EL (cell line): ENCODE measurements at places on chromosomes 12 and 14.

DNA sequence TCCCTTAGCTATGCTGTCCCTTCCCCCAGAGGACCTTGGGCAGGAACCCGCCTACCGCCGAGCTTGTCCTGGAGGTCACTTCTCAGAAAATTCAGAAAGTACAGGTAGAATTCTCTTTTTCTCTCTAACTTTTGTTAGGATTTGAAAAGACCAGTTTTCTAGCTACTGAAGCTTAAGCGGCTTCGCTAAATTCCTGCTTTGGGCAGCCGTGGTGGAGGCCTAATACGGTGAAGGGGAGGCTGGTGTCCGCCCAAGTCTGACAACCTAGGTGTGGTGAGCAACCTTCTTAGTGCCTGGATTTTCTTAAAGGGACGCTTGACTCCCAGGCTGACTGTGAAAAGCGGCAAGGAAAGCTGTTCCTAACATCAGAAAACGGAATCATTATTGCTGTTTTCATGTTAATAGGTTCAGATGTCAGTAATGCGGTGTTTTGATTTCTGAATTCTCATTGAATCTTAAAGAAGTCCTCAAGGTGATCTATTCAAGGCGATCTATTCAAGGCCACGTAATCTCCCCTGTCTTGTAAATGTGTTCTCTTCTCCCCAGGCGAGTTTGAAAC lies 835 bp downstream of the FGD4 start:
- no peak for DNase-seq

- no peak for DNase-seq
These were observed 392.1 kb downstream of the RPS29 start for GRCh38 chr14:49194067-49194466.

DNA sequence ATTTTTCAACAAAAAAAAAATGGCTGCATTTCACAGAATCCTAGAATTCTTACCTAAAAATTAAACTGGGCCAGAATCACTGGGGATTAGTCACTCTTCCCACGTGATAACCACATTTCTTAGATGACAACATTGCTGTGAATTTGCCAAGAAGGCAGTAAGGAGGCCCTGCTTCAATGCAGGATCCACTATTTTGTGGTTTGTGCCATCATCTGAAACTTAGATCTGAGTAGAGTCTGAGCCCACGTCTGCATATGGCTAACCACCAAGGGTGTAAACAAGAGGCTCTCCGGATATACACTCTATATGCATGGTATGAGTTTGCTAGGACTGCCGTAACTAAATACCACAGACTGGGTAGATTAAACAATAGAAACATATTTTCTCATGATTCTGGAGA lies 24.4 kb upstream of the TBX5 start:
- DNase-seq = peak; percentile 96

DNA sequence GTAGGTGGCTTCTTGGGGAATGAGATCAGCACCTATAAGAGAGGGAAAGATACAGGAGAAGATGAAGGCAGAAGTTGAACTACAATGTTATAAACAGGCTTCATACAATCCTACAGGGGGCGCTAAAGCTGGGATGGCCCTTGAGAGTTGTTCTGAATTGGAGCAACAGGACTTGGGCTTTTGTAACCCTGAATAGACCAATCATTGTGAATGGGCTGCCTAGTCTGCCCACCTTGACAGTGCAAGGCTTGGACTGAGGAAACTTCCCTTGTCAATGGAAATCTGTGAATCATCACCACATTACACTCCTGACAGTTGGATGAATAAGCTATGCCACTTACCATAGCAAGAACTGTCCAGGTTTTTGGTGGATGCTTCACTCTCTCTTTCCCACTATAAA lies 306.1 kb downstream of the KCNC2 start:
- DNase-seq = peak; percentile 5

DNA sequence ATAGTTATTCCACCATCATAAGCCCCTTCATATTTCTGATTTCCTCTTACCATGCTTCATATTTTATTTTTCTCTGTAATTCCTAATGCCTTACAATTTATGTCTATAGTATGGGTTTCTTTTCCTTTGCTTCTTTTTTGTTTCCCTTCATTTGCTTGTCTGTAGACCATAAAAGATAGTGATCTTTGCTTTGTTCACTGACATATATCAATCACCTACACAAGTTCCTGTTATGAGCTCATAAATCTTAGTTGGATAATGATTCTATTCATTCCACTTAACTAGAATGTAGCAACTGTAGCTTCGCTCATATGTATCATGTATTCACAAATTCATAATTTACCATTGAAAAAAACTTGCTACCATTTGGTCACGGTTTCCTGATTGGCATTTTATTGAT lies 388.8 kb upstream of the ATXN7L3B start:
- DNase-seq = no peak

DNA sequence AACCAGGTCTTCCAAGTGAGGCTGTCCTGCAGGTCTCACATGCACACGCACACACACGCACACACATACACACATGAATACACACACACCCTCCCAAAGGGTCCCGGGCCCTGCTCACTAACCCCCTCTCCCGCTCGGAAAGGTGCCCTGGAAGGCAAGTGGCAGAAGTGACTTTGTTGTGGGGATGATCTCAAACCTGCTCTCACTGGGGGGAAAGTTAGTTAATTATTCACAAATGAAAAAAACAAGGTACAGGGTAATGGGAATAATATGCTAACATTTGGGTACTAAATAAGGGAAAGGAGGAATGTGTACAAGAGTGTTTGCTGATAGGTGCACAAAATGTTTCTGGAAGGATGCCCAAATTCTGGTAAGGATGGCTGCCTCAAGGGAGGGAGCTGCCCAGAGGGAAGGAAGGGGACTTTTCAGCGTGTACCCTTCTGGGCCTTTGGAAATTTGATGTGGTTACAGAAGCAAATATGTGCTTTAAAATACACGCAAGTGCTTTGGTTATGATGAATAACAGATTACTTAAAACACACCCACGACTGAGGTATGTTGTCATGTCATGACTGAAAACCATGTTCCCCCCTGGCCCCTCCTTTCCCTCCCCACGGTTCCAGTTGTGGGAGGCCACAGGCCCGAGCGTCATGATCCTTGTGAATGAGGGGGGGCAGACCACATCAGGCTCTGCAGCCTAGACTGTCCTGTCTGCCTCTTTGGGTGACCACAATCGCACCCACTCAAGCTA lies 43.3 kb upstream of the PLEKHG6 start:
- peak; percentile 39 for DNase-seq

GRCh38 chr12:89259821-89260220 lies 92.5 kb downstream of the DUSP6 start:
- DNase-seq = no peak

DNA sequence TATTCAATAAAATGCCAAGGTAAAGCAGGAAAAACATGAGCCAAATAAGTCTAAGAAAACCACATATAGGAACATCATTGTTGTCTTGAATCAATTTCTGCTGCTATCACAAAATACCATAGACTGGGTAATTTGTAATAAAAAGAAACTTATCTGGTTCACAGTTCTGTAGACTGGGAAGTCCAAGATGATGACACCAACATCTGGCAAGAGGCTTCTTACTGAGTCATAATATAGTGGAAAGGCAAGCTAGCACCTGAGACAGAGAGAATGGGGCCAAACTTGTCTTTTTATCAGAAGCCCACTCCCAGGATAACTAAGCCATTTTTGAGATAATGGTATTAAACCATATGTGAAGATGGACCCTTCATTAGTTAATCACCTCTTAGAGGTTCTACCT lies 975.9 kb downstream of the FLRT2 start:
- no peak for DNase-seq

GRCh38 chr12:108691998-108692808 lies 39.1 kb downstream of the CORO1C start:
- DNase-seq = peak; percentile 46

DNA sequence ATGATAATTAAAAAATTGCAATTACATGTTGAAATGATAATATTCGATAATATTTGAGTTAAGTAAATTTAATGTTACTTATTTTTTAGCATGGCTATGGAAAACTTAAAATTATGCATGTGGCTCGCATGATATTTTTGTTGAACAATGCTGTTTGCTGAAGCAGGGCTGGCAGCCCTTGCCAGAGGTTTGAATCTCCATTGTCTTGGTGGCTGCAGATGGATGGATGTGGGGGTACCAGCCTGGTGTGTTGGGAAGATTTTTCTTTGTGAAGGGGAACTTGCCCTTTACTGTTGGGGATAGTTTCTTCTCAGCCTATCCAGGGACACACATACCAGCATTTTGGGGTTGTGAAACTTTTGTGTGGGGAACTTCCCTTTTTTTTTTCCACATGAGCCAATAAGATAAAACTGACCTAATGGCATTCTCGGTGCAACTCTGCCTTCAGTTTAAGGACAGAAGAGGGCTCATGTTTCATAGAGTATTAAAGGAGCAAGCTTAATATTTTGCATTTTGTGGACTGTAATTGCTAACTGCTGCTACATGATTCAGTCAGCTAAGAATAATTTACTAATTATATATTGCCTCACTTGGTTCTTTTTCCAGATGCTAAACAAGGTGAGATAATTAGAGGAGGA lies 8.8 kb downstream of the RASSF3 start:
- DNase-seq = peak; percentile 46

DNA sequence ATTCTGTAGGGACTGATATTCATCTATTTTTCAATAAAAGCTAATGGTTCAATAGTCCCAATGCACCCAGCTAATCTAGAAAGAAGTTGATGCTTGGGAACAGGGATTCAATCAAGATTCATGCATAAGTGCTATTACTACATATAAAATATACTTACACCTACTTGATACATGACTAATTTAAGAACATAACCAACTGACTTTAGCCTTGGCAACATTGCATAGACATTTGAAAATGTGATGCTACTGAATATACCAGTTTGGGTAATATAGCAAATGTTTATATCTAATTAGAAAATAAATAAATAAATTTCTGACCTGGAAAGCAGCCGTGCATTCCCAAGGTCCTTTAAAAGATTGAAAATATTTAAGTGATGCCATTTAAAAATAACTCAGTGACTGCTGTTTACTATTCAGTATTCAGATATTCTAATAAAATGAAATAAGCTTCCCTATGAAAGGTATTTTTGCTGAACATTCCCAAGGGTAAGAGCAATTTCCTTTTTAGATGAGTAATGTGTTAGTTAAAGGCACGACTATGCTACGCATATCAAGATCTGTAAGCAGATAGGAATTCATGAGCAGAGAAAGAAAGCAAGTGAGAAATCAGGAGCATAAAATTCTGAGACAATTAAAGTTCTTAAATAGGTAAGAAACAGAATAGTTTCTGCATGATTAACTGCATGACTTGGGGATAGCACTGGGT lies 160.6 kb upstream of the SYT1 start:
- DNase-seq = peak; percentile 90

DNA sequence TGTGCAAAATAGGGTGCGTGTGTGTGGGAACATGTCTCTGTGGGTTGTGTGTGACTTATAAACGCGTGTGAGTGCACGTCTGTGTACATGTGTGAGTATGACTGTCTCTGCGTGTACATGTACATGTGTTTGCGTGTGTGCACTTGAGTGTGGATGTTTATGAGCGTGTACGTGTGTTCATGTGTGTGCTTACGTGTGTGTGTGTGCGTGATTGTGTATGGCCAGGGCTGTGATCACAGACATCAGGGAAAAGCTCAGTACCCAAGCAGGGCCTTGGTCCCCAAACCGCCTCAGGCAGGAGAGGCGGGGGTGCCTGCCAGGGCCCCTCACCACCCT lies 326.3 kb upstream of the DIO3 start:
- no peak for DNase-seq

DNA sequence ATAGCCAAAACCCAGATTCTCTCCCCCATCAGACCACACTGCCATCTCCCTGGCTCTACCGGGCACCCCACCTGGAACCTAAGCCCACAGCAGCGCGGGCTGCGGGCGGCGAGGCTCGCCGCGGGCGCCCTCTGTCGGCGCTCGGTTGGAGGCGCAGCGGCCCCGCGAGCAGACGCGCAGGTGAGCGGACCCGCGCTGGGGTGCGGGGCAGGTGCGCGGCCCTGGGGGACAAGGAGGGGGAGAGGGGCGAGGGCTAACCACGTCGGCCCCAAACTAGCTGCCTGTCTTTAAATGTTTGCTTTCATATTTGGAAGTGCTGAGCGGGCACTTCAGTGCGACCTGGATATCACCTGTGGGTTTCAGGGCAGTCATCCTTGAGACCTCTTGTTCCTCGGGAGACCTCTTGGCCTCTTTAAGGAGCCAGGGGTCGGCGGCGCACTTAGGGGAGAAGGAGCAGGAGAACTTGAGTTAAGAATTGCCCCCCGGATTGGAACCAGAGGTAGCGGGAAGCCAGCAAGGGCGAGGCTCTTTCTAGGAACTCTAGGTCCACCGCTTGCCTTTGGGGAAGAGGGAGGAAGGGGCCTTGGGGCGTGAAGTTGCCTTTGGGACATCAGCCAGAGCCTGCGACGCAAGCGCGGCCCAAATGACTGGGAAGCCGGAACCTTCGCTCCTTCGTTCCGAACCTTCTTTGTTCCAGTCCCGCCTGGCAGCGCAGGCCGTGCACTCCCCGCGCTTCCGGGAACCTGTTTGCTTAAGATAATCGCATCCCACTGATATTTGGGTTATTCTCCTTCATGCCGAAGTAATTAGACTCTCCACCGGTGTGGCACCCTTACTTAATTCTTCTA lies 78.7 kb downstream of the NEDD1 start:
- peak; percentile 12 for DNase-seq

- peak; percentile 79 for DNase-seq
These were observed 41.1 kb downstream of the KICS2 start for GRCh38 chr12:64180951-64181350.

DNA sequence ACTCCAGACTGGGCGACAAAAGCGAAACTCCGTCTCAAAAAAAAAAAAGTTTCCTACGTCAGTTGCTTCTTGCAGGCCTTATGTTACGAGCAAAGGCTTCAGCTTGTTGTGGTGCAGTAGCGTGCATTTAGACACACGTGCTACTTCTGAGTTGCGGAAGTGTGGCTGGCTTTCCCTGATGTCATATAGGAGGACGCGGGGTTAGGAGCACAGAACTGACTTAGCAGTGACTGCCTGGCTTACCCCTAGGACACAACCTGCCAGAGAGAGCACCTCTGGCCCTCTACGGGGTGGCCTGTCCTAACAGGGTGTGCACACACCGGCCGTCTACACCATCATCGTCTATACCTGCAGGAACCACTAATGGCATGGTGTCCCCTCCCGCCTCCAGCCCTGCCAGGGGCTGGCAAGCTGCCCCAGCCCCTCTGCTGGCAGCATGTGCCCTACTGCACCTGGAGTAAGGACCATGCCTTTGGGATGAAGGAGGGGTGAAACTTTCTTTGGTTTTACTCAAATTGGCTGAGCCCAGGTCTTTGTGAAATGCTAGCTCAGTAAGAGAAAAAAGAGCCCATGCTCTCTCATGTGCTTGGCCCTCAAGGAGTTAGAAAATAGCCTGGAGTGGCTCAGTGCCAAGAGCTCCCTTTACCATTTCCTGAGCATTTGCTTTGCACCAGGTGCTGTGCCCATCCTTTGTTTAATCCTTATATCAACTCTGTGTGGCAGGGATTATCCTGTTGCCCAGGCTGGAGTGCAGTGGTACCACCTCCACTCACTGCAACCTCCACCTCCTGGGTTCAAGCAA lies 1.7 kb upstream of the GPR68 start:
- DNase-seq = no peak

DNA sequence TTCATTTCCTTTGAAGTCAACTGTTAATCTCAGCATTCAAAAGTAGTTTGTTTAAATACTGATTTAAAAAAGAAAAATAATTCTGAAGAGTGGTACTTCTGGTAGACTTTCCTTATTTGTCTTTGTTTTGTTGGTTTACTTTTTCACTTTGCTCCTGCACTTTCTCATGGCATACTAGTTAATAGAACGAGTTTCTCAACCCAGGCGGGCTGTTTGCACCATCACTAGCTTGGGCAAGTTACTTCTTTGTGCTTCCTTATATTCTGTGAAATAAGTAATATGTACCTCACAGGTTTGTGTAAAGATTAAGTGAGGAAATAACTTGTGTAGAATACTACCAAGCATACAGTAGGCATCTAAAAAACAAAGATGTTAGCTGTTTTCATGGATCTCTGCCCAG lies 45.5 kb downstream of the SLC38A6 start:
- no peak for DNase-seq

- DNase-seq = no peak
These were observed 78.7 kb downstream of the SLC25A47 start for GRCh38 chr14:100401792-100402191.
